T-helper 17 cell (primary cell): ENCODE measurements at places on chromosomes 1 and 21. TPM values are rescaled to one million over a fixed set of nuclear protein-coding genes. Genes with fewer than 3 reads are reported as not detected.
A peak's percentile ranks its signal among the peaks of the same experiment; 100 is the strongest.

ZNF648 gene
- total RNA-seq, result not detected

KIF17 gene
- total RNA-seq, result 0.42 TPM

HEYL gene
- total RNA-seq, result 0.10 TPM

ZNF692 gene
- total RNA-seq, result 41.4 TPM

- DNase-seq, result no peak
- no peaks in the 10 kb centered on the region for H3K4me1 ChIP-seq
- no peak overlapping the region for H3K27ac ChIP-seq
- no peak overlapping the region for H3K4me3 ChIP-seq
- no peaks in the 10 kb centered on the region for H3K36me3 ChIP-seq
Measured at GRCh38 chr21:39984286-39984991, 117.2 kb downstream of the PCP4 start.

DNA sequence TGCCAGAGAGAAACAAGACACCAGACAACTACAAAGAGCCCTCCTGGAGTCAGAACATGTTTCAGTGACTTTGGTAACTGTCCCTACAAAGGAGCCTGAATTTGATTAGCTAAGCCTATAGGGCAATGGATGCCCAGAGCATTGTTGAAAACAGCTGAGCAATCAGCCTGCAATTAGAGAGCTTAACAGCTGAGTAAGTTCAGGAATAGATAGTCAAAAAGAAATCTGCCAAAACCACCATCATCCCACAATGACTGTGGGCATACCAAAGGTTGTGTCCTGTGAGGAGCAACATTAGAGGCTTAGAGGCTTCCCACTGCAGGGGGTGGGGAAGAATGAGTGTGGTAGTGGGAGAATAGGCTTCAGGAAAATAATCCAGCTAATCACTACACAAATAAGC lies 32.1 kb downstream of the SH3BP5L start:
- H3K27me3 ChIP-seq, result no peaks in the 10 kb centered on the region
- no peak overlapping the region for H3K4me3 ChIP-seq
- no peak for DNase-seq

DNA sequence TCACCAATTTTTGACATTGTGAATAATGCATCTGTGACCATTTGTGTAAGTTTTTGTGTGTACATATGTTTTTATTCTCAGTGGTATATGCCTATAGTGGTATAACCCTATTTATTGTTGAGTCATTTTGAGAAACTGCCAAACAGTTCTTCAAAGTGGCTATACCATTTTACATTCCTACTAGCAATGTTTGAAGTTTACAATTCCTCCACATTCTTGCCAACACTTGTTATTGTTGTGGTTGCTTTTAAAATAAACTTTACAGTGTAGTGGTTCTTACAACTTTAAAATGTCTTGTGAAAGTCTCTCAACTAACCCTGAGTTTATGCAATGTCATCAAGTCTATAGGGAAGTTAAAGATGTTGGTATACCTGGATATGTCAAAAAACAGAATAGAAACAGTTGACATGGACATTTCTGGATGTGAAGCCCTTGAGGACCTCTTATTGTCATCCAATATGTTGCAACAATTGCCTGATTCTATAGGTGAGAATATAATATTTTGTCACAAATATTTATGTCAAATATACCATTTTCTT lies 219.4 kb downstream of the LRRC40 start:
- no peaks in the 10 kb centered on the region for H3K36me3 ChIP-seq
- H3K27me3 ChIP-seq, result no peaks in the 10 kb centered on the region
- H3K27ac ChIP-seq, result no peak overlapping the region
- H3K4me3 ChIP-seq, result no peak overlapping the region

DNA sequence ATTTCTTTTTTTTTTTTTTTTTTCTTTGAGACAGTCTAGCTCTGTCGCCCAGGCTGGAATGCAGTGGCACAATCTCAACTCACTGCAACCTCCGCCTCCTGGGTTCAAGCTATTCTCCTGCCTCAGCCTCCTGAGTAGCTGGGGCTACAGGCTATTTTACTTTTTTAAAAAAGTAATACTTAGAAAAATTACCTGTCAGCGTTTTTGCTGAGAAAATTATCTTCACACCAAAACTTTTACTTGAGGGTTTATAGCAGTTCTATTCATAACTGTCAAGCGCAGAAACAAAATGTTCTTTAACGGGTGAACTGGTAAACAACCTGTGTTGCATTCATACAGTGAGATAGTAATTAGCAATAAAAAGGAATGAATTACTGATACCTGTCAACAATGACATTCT lies 1.5 kb upstream of the SLC25A24 start:
- H3K36me3 ChIP-seq, result peaks cover 2% of the 10 kb centered on the region
- DNase-seq, result no peak
- H3K4me3 ChIP-seq, result peak overlapping the region; percentile 92
- H3K27me3 ChIP-seq, result no peaks in the 10 kb centered on the region
- H3K4me1 ChIP-seq, result peaks cover 33% of the 10 kb centered on the region
